Smooth muscle cell of the brain vasculature (primary cell): ENCODE measurements at places on chromosomes 3 and 15.

DNA sequence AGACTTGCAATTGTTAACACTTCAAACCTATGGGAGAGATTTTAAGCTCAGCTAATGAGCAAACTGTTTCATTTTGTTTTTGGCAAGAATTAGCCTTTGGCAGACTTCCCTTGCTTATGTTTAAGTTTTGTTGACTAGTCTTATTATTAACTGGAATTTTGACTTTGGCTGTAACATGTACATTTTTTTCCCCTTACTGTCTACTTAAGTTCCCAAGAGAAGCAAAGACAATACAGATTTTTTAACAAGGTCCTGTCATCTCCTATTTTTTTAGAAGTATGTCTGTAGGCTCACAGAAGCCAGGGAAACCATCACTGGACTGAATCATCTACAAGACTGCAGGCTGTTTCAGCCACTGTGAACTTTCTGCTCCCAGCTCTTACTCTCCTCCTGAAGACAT, 74.3 kb downstream of the DGKG start:
- DNase-seq, result peak; percentile 40

DNA sequence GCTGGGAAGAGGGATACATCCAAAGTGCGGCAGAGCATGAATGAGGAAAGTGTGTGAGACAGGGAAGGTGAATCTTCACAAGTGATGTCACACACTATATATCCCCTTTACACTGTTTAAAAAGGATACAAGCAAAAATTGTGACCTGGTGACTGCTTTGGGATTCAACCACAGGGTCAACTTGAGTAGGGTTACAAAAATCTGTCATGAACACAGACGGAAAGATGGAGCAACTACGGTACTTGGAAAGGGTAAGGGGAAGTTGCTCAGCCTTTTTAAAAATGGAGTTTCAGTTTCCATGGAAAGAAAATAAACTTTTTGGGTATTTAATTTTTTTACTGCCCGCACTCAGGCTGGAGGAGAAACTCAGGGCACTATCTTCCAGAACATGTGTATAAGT, 60.3 kb downstream of the B3GNT5 start:
- DNase-seq, result no peak

- DNase-seq, result no peak
Measured at GRCh38 chr3:18717598-18717997, 292.5 kb upstream of the SATB1 start.

DNA sequence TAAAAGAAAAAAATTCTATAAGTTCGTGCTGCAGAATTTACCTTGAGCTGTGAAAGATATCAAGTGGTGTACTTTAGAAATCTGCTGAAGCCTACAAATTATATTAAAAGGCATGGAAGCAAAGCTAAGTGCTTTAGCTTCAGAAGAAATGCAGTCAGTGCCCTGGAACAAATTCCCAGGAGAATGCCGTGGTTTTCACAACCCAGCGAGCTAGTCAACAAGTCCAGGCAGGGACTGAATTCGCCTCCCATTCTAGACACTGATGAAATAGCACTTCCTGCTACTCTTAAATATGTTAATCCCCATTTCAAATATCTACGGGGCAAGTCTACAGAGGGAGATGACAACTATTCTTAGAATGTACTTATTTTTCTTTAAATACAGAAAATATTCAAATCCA, 326.4 kb upstream of the IGF1R start:
- no peak for DNase-seq

GRCh38 chr15:99477791-99478471, 87.9 kb upstream of the MEF2A start:
- no peak for DNase-seq

- no peak for DNase-seq
Measured at GRCh38 chr15:51380999-51381806, 39.7 kb downstream of the GLDN start.

DNA sequence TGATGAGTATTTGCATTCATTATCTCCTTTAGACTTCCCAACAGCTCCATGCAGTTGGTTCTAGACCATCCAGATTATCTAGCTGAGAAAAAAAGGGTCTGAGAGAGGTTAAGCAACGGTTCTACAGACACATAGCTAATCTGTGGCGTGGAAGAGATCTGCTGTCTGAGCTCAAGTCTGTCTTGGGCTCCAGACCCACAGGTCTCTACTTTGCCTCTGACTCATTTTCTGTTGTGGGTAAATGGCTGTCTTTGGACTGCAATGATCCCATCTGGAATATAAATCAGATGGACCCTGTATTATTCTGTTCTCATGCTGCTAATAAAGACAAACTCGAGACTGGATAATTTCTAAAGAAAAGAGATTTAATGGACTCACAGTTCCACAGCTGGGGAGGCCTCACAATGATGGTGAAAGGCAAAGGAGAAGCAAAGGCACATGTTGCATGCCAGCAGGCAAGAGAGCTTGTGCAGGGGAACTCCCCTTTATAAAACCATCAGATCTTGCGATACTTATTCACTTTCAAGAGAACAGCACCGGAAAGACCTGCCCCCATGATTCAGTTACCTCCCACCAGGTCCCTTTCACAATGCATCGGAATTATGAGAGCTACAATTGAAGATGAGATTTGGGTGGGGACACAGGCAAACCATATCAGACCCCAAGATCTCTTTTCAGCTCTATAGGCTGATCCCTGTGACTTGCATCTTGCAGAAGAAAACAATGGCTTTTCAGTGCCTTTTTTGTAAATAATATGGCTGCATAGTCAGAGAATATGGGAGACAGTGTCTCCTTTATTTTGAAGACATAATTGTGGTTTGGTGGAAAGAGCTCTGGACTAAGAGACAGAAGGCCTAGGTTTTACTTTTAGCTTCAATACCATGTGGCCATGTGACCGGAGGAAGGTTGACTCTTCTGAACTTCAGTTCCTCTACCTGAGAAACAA, 24.7 kb downstream of the CEMIP start:
- DNase-seq, result no peak

DNA sequence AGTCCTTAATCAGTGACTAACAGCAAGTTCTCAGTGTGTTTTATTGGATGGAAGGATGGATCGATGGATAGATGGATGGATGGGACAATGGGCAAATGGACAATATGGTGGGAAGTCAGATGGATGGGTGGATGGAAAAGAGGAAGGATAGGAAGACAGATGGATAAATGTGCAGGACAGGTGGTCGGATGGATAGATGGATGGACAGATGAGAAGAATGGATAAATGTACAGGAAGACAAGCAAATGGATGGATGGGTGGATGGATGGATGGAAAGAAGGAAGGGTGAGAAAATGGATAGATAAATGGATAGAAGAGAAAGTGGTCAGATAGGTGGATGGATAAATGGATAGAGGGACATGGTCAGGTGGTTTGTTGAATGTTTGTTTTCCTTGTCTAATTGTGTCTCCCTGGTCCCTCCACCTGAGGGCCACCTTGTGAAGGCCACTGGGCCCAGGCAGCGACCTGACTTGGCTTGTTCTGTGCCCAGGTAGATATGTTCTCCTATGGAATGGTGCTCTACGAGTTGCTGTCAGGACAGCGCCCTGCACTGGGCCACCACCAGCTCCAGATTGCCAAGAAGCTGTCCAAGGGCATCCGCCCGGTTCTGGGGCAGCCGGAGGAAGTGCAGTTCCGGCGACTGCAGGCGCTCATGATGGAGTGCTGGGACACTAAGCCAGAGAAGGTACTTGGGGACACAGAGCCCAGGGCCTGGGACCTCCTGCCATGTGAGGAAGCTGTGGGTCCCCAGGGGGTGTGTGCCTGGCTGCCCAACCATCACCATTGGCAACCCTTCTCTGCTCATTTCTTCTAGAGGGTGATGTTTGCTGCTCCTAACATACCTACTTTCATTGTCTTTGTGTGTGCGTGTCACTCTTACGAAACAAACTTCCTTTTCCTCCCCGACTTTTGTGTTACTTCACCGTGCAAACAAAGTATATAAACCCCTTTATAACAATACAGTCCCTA, 137.5 kb downstream of the LRRK1 start:
- no peak for DNase-seq

DNA sequence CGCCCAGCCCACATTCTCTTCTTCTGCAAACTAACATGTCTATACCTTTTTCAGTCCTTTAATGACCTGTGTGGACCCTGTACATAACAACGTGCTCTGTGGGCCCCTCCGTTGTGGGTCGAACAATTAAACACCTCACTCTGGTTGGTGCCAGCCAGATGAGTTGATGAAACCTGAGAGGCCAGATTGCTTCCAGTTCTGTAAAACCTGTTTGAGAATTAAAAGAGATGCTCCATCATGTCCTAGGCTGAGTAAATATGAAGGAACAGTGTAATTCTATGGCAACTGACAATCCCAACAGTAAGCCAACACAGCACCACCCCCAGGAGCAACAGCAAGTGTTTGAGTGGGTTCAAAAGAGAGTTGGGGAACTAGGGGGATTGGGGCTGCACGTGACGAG, 5.7 kb upstream of the THBS1 start:
- DNase-seq, result no peak

GRCh38 chr15:61753018-61753710, 307.1 kb downstream of the VPS13C start:
- no peak for DNase-seq

GRCh38 chr3:133408366-133408765, 8.5 kb downstream of the BFSP2 start:
- no peak for DNase-seq

GRCh38 chr15:37034835-37035748, 65.3 kb downstream of the MEIS2 start:
- DNase-seq, result no peak

- DNase-seq, result no peak
Measured at GRCh38 chr3:170467571-170468147, 49.0 kb downstream of the CLDN11 start.

DNA sequence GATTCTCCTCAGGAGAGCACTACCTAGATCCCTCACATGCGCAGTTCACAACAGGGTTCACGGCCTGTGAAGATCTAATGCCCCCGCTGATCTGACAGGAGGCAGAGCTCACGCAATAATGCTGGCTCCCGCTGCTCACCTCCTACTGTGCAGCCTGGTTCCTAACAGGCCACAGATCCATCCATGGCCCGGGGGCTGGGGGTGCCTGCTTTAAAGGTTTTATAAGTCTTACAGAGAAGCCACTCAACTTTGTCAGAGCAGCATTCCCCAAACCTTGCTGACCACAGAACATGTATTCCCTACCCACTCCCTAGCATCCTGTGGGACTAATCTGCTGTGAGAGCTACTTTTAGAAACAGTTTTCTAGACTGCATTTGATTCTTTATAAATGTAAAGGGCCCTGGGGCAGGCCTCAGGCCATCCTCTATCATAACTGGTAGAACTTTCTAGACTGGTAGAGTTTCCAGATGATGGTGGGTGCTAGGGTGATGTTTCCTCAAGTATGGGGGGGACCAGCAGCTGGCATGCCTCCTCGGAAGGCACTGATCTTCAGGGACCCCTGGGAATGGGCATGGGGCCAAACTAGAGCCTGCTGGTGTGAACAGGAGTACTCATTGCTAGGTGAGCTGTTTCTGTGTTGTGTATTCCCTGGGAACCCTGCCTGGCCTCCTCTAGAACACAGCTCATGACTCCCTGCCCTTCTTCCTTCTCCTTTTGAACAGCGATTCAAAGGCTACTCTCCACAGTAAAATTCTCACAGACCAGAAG, 25.7 kb upstream of the RAD18 start:
- no peak for DNase-seq
